ENCODE measurements at places on chromosomes 7 and 10.

GRCh38 chr10:33402220-33403073 lies 68.0 kb upstream of the NRP1 start:
- no peak for DNase-seq

DNA sequence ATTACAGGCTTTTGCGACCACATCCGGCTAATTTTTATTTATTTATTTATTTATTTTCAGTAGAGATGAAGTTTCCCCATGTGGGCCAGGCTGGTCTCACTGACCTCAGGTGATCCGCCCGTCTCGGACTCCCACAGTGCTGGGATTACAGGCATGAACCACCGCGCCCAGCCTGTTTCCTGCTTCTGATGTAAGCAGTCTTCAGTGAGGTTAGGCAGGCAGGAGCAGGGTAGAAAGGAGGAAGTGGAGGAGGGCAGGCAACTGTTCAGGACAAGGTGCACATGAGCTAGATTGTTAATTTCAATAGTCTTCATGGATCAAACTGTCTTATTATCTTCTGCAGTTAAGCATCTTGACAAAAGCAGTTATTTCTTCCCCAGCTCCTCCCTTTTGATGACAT lies 605.0 kb downstream of the CCSER2 start:
- DNase-seq, result no peak

GRCh38 chr10:84493951-84494848 lies 165.8 kb downstream of the CCSER2 start:
- no peak for DNase-seq

DNA sequence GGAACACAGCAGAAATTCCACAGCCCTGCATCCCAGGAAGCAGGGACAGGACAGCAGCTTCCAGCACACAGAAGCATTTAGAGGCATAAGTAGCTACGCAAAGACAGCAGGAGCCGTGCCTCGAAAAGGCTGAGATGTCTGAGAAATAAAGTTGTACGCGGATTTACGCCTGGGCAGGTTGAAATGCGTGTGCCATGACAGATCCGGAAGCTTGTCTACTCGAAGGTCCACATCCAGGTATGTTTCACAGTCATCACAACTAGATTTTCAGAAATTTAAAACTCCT lies 26.1 kb downstream of the DIP2C start:
- no peak for DNase-seq

DNA sequence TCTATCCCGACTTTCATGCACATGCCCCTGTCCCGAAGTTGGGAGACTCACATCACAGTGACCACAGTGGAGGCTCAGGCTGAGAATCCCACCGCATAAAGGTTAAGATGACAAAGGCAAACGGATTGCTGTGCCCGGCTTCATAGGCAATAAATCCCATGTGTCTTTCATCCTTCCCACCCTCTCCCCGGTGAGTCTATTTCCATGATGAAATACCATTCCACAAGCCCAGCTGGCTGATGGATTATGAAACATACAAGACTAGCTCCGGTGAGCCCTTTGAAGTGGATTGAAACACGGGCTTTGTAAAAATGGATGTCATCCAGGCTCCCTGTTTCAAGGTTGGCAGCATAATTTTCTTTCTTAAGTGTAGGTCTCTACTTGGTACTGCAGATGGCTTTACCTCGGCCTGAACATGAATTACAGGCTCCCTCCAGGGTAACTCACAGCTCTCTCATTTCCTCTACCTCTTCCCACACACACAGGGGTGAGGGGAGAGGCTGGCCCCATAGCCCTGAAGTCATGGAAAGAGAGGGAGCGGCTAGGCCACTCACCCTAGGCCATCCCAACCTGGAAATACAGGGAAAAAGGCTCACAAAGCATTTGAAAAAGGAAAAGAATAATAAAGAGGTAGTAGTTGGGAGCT lies 92.0 kb upstream of the CALN1 start:
- DNase-seq, result no peak

- DNase-seq, result no peak
These were observed 37.0 kb downstream of the GPR22 start for GRCh38 chr7:107506674-107507339.

DNA sequence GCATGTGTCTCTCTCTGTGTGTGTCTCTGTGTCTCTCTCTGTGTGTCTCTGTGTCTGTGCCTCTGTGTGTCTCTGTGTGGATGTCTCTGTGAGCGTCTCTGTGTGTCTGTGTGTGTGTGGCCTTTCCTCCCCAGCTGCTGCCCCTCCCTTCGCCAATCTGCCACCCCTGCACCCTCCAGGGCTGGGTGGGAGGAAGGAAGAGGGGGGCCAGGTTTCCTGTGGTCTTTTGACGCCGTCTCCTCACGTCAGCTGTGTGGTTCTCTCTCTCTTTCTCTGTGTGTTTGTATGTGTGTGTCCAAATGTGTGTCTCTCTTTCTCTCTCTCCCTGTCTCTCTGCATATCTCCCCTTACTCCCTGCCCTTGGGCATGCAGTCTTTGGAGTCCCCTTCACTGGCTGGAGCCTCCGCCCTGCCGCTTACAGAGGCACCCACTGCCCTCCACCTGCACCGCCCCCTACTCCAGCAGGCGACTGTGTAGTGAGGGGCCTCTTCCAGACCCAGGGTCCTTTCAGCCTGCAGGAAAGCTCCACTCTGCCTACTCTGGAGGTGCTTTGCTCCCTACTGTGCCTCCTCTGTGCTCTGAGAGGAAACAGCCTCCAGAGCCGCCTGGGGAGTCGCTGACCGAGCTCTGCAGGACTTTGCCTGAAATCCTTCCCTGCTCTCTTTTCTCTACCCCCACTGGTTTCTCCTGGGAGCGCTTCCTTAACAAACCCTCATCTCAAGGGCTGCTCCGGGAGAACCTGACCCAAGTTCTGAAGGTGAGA lies 44.2 kb upstream of the C10orf71 start:
- DNase-seq, result no peak

- no peak for DNase-seq
These were observed 62.7 kb downstream of the ENTPD1 start for GRCh38 chr10:95818668-95819067.

- no peak for DNase-seq
These were observed 2.8 kb downstream of the SRGN start for GRCh38 chr10:69090685-69091084.

- no peak for DNase-seq
These were observed 34.0 kb downstream of the DLD start for GRCh38 chr7:107924841-107925504.

All from GM12891 (cell line).